ENCODE measurements at places on chromosomes 6 and 20.

GRCh38 chr20:62639765-62640164, 2.5 kb upstream of the SLCO4A1 start:
- DNase-seq, result no peak

GRCh38 chr20:46311039-46311650, 2.8 kb upstream of the CDH22 start:
- DNase-seq, result peak; percentile 5

DNA sequence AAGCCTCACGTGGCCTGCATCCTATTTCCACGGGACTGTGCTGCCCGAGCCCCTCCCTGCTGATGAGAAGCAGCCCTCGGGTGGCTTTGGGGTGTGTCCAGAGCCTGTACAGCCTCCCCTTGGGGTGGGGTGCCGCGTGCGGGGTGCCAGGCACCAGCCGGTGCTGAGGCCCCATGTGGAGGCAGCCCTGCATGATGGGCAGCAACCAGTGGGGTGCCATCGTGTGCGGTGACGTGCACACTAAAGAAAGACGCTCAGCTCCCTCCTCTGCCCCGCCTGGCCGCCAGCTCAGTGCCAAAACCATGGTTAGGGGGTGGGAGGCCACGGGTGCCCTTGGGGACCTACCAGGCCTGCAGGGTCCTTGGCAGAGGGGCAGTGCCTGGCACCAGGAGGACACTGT, 26.2 kb downstream of the NTSR1 start:
- no peak for DNase-seq

GRCh38 chr6:34021554-34022190, 124.2 kb downstream of the GRM4 start:
- no peak for DNase-seq

DNA sequence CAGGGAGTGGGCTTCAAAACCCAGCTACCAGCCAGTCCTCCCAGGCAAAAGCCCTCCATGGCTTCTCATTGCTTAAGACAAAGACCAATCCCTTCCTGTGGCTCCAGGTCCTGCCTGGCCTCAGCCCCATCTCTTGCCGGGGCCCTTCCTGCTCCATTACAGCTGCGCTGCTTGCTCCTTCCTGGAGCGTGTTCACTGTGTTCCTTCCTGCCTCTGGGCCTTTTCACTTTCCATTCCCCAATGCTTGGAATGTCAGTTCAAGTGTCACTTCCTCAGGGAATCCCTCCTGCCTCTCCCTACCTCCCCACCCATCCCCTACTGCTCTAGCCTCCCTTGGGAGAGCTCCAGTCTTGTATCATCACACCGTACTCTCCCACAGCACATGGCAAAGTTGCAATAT, 11.1 kb upstream of the ITPR3 start:
- no peak for DNase-seq

DNA sequence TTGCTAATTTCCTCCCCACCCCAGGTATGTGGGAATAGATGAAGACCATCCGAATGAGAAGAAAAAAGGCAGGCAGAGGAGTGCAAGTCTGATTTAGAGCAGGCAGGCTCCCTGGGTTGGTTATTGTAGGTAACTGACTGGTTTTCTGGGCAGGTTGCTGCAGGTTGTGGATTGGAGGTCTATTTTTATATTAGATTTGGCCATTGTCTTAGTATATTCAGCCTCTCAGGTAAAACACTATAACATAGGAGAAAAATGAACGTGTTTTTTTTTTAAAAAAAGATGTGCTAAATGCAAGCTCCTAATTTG, 492 bp upstream of the TBC1D7 start:
- DNase-seq, result no peak

DNA sequence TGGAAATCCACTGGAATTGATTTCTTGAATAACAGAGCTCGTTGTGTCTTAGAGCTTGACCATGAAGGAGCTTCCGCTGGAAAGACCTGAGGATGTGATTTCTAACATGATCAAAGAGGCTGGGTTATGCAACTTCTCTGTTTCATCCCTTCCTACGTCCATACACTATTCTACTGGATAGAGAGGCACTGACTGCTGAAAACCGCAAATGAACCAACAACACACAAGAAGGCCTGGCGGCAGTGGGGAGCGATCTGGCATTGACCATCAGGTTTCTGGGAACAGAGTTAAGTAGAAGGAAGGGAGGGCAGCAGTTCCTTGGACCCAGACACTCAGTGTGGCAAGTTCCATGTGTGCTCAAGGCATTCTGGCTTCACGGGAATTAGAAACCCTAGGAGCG, 13.3 kb downstream of the LRRN4 start:
- no peak for DNase-seq

GRCh38 chr20:55947701-55948100, 57.6 kb downstream of the CBLN4 start:
- DNase-seq, result no peak

- DNase-seq, result no peak
Measured at GRCh38 chr6:28978959-28979561, 26.1 kb downstream of the ZNF311 start.

GRCh38 chr6:28603891-28604290, 78.2 kb downstream of the GPX5 start:
- DNase-seq, result no peak

- no peak for DNase-seq
Measured at GRCh38 chr20:22825546-22825945, 209.6 kb upstream of the SSTR4 start.

DNA sequence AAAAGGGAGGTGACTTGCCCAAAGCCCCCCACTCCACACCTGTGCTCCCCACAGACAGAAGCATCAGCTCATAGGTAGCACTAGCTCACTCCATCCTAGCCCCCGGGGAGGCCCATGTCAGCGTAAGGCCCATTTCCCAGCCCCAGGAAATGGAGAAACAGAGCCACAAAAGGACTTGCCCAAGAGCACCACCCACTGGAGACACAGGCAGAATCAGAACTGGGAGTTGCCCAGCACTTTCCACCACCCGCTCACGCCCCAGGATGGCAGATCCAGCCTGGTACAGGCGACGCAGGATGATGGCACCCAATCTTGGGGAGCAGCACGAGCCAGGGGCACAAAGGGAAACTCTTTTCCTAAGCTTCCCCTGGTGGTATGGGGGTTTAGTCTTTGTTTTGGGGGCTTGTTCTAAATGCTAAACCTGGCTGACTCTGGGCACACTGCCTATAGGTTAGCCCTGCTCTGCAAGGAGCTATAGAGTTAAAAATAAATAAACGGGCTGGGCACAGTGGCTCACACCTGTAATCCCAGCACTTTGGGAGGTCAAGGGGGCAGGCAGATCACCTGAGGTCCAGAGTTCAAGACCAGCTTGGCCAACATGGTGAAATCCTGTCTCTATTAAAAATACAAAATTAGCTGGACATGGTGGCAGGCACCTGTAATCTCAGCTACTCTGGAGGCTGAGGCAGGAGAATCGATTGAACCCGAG, 11.8 kb downstream of the C20orf203 start:
- no peak for DNase-seq

GRCh38 chr6:31729515-31729978, 448 bp upstream of the DDAH2 start:
- peak; percentile 56 for DNase-seq

DNA sequence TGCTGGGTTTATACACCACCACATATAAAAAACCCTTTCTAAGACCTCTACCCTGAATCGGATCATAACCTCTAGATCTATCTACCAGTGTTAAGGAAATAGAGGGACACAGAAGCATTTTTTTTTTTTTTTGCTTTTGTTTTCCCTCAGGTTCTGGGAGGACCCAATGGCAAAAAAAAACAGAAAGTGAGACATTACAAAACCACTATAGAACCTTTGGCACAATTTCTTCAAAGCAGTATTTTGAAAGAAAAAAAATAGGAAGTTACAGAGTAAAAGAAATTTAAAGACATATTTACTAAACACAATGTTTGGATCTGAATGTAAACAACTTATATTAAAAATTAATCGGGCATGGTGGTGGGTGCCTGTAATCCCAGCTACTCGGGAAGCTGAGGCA, 1258.7 kb upstream of the GJE1 start:
- DNase-seq, result peak; percentile 26

GRCh38 chr6:30641048-30641447, 5.9 kb upstream of the C6orf136 start:
- no peak for DNase-seq

DNA sequence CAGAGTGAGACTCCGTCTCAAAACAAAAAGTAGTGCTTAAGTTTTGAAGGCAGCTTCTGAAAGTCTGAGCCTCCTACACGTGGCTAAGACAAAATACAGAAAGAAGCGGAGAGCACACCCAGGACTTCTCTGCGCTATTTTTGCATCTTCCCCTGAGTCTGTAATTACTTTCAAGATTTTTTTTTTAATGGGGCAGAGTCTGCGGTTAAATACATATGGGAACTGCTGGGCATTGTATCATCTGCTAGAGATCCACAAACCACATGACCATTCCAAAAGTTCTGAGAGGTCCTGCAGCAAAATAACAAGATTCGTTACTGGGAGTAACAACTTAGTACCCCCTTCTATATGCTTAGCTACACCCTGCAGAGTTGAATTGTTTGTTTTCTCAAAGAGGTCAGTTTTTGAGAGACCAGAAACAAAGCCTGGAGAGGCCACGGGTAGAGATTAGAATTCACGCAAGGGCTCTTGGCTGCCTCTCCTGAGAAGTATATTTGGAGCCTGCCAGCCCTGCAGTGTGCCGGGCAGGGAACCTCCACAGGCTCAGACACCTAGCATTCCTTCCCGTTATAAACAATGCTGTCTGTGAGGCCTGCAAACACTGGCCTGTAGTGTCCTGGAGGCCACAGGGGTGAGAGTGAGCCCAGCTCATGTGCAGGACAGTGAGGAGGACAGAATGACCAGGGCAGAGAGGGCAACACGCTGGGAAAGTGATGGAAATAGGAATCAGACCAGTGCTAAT, 48.2 kb upstream of the FAM50B start:
- DNase-seq, result no peak

DNA sequence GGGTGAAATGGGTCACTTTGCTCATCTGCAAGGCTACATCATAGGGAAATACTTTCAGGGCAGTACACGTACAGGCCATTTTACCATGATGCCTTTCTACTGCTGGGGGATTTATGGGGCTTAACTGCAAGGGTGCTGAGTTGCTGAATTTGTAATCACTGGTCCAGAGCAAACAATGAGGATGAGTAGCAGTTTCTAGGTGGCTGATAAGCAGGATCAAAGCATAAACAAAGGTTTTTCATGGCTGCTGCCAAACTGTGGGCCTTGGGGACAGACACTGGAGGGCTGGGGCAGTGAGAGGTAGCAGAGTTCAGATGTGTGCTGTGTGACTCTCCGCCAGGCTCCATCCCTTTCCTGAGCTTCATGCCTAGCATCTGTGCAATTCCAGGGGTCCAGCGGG, 68.3 kb downstream of the CNBD2 start:
- no peak for DNase-seq

DNA sequence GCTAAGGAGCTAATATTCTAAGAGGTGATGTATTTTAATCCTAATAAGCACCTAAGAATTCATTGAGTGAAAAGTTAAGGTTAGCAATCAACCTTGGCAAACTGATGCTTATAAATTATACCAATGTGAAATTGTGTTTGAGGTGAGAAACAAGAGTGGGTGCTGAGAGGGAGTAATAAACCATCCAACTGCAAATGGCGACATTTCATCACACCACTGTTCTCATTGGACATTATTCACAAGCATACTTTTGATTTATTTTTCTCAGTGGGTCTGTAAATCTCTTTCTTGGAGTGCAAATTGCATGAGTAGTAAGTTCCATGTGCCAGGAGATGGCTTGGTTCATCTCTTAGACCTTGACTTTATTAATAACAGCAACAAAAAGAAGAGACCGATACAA, 71.5 kb downstream of the BMP6 start:
- DNase-seq, result no peak

GRCh38 chr6:135163440-135163738, 17.7 kb upstream of the MYB start:
- DNase-seq, result no peak

DNA sequence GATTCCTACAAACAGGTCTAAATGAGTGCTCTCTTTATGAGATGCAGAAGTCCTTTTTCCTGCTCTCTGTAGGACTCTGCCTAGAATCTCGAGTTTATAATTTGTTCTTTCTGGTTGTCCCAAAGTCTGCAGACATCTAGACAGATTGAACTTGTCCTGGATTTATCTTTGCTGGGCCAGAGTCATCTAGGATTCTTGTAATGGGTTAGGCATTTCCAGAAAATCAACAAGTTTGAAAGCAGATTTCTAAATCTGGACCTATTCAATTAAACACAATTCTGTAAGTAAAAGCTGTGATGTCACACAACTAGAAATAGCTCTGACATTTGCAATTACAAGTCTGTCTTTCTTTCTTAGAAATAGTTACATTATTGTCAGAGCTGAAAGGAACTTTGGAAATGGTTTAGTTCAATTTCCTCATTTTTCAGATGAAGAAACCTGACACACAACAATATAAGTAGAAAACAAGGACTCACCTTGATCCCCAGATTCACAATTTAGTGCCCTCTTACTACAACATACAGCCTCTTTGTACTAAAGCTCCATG, 4.2 kb upstream of the RSPO3 start:
- no peak for DNase-seq

GRCh38 chr20:48723308-48724264, 104.2 kb downstream of the PREX1 start:
- no peak for DNase-seq

DNA sequence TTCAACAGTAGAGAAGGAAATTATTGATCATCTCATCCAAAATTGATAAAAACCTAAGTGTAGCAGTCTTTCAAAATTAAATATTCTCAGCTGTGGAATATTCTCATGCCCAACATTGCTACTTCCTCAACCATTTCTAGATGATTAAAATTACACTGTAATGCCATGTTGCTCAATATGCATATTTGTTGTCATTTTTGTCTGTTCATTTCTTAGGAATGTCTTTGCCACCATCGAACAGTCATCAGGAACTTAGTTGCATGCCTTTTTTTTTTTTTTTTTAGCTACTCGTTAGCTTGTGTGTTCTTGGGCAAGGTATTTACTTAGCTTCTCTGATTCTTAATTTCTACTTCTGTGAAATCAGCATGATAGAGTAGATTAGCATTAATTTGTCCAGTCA, 188.6 kb downstream of the DTNBP1 start:
- no peak for DNase-seq

DNA sequence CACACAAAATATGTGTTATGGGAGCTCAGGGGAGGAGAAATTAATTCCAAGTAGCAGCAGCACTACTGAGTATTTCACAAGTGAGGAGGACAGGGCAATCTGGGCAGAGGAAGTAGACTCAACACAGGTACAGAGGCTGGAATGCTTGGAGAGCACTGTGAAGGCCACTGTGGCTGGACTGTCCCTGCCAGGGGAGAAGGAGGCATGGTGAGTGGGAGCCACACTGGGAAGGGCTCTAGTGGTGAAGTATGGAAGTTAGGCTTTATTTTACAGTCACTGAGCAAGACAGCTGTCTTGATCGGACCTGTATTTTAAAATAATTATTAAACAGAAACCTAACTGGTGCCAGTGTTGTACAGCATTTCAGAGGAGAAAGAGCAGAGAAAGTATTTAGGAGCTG, 28.8 kb downstream of the FAM229B start:
- DNase-seq, result no peak

GRCh38 chr20:58522666-58523065, 7.5 kb upstream of the APCDD1L start:
- DNase-seq, result no peak

GRCh38 chr6:115370202-115370601, 690.5 kb downstream of the FRK start:
- DNase-seq, result no peak

GRCh38 chr20:64108731-64109681, 1.6 kb upstream of the NPBWR2 start:
- no peak for DNase-seq

- no peak for DNase-seq
Measured at GRCh38 chr20:45372646-45373352, 5.3 kb downstream of the TP53TG5 start.

All from AML-193 (cell line).